ENCODE measurements at places on chromosomes 16 and 17.
A peak's percentile ranks its signal among the peaks of the same experiment; 100 is the strongest.

DNA sequence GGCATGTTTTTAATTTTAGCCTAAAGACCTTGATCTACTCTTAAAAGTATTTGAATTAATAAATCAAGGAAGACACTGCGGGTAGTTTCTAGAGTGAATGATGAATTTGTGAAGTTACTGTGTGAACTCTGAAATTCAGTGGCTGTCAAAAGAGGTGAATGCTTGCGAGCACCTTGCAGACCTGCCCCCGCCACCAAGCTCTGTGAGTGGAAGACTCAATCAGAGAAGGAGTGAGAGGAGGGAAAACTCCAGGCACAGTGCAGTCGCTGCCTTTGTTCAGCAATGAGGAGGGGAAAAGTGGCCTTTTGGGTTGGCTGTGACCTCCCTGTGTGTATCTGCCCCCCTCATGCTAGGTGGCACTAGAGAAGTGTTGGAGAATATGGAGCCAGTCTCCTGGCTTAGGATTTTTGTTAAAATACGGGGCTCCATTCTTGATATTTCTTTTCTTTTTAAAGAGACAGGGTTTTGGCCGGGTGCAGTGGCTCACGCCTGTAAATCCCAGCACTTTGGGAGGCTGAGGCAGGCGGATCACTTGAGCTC, 53.0 kb downstream of the LDHD start:
- DNase-seq = no peak

DNA sequence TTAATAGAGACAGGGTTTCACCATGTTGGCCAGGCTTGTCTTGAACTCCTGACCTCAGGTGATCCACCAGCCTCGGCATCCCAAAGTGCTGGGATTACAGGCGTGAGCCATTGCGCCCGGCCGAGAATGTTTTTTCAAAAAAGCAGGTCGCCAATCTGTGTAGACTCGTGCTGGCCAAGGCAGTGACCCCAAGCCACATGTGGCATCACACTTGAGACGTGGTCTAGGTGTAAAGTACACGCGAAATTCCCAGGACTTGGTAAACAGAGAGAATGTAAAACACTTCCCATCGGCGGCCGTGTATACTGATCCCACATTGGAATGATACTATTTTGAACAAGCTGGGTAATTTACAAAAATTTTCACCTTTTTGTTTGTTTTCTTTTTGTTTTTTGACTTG, 41.1 kb downstream of the TBC1D16 start:
- DNase-seq = no peak

GRCh38 chr16:89565256-89565505, 4.7 kb downstream of the RPL13 start:
- DNase-seq = no peak

GRCh38 chr17:32732900-32733299, 144.0 kb downstream of the MYO1D start:
- no peak for DNase-seq

- DNase-seq = no peak
These were observed 217.8 kb downstream of the GRIN2A start for GRCh38 chr16:9964426-9964825.

- no peak for DNase-seq
These were observed 123.2 kb downstream of the HS3ST2 start for GRCh38 chr16:22937169-22937568.

GRCh38 chr16:88472069-88472468, 19.0 kb downstream of the ZFPM1 start:
- no peak for DNase-seq

DNA sequence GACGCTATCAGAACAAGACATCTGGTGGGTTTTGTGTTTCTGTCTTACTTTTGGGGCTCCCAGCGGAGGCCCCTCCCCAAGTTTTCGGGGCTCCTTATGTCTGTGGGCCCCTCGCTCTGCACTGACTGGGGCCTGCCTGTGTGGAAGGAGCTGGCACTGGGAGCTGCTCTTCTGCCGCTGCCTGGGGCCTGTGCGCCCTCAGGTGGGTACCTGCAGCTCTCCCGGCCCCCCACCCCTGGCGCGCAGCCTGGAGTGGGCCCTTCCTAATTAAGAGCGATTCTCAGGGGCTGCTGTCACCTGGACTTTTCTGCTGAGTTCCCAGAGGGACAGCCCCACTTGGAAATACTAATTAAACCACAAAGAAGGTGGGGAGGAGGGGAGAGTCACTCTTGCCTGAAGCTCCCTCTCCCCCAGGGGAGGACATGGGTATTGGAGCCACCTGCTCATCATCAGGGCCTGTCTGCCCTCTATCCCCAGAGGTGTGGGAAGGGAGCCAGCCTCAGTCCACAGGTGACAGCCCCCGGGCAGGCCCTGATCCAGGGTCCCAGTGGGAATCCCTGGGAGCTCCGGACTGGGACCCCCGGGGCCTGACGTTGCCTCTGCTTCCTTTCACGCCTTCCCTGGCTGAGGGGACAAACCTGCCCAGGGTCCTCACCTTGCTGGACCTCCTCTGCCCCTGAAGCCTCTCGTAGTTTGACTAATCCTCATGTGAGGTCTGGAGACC, 36.5 kb downstream of the GSE1 start:
- no peak for DNase-seq

GRCh38 chr16:13913374-13914292, 6.3 kb upstream of the ERCC4 start:
- no peak for DNase-seq

DNA sequence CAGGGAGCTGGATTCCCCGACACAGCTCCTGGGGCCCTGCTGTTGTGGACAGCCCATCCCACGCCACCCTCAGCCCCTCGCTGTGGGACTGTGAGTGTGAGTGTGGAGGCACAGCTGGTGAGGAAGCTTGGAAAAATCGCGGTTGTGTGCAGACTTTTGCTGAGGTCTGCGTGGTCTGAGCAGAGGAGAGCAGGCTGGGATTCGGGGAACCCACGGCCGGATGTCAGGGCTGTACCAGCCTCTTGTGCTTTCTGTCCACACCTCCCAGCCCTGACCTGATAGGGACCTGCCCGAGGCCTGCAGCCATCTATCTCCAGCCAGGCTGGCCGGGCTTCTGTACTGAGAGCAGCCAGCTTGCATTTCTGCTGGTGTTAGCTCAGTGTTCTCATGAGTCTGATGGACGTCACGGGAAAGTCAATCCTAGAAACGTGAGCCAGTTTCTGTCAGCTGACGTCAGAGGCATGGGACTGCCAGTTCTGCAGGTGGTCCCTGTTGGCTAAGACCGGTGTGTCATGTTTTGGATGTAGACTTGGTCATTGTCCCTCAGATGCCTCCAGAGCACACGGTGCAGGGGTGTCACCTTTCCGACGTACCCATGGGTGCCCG, 72.8 kb upstream of the ZNF750 start:
- no peak for DNase-seq

DNA sequence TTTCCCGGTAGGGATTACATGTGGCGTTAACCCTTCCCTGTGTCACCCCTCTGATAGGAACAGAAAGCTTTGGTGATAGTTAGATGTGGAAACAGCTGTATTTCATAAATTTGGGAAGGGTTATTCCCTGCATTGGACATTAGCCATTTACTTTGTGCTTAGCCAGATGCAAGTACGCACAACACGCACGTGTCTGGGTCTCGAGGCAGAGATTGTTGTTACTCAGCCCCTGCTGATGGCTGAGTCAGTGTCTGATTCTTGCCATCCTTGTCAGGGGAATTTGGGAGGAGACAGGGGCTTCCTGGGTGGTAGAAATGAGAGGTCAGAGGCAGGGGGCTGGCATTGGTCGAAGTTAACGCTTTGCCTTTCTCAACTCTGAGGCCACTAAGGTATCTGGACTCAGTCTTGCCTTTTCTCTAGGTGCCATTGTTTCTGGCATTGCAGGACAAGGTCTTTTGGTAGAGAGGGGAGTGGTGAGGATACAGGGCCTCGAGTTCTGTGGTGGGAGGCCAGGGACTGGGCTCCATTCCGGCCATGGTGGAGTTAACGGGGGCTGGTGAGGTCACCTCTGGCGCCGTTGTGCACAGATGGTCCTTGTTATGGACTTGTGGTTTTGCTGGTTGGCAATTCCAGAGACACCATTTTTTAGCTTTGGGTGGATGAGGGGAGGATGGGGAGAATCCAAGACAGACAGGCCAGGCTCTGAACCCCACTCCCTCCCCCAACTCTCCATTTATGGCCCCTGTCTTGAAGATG, 8.2 kb downstream of the MMP2 start:
- DNase-seq = no peak

DNA sequence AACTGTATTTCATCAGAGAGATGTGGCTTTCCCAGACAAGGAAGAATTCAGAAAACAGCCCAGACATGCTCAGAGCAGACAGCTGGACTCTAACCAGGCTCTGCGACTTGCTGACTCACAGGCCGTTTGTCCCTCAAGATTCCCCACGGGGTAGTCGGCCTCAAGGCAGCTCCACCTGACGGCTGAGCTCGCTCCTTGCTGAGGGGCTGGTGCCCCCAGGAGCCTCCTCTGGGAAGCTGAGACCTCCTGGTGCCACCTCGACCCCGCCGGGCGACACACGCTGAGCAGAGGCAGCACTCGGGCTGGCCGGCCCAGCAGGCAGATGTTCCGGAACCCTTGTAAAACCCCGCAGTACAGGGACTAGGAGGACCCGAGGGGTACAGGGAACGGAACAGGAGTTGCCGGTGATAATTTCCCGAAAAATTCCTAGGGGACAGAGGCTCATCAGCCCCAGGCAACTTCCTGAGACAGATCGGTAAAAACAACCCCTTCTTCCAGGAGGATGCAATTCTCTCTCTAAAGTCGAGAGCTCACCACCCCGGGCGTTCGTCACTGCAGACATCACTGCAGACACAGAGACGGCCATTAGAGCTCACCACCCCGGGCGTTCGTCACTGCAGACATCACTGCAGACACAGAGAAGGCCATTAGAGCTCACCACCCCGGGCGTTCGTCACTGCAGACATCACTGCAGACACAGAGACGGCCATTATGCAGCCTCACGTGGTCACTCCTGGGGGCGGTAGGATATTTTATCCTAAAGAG, 19.9 kb downstream of the RPH3AL start:
- DNase-seq = peak; percentile 21

- no peak for DNase-seq
These were observed 19.7 kb downstream of the TMEM11 start for GRCh38 chr17:21194226-21194625.

- DNase-seq = no peak
These were observed 52.7 kb upstream of the SLC25A19 start for GRCh38 chr17:75341784-75342486.

- no peak for DNase-seq
These were observed 45.4 kb downstream of the SOX8 start for GRCh38 chr16:1026784-1027500.

DNA sequence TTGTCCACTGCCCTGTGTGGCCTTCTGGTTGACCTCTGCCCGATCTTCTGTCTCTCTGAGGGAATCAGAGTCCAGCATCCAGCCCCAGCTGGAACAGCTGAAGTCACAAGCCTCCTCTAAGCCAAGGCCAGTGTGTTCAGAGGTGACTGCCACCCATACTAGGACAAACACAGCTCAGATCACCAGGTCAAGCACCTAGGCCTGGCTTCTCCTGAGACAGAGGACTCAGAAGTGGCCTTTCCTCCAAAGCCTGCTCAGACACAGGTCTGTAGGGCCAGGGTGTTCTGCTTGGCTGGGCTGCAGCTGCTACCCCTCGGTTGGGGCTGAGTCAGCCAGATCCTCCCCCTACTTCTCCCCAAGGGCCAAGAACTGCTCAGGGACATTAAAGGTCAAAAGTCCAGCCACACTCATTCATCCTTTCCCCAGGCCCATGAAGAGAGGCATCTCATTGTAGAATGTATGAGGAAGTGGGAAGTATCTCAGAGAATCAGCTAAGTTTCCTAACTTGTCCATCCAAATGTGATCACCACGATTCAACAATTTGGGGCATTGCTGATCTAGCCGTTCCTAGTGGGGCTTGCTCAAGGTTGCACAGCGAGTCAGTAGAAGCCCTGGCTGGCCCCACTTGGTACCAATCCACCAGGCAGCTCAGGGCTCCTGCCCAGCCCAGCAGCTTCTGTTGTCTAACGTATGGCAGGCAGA, 7.6 kb downstream of the SLC46A1 start:
- DNase-seq = no peak

- DNase-seq = no peak
These were observed 284.6 kb upstream of the CDH5 start for GRCh38 chr16:66081775-66082366.

GRCh38 chr17:17868641-17869522, 32.1 kb upstream of the SREBF1 start:
- no peak for DNase-seq

DNA sequence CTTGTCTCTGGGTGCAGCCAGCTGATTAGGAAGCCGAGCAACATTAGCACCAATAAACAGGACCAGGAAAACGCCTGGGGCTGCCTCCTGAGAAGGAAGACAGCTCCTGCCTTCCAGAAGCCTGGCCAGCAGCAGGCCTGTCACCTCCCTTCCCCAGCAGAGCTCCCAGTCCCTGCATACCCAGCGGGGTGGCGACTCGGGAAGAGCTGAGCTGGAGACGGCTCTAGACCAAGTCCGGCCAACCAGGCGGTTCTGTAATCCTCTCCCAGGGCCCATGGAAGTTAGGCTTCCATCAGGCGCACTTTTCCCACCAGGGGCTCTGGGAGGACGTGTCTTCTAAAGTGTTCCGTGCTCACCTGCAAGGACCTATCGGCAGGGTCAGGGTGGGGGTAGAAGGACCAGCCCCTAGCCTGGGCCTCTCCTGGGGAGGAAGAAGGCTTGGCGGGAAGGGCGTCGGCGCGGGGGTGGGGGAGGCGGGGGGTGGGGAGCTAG, 12.0 kb upstream of the CLUH start:
- DNase-seq = no peak

DNA sequence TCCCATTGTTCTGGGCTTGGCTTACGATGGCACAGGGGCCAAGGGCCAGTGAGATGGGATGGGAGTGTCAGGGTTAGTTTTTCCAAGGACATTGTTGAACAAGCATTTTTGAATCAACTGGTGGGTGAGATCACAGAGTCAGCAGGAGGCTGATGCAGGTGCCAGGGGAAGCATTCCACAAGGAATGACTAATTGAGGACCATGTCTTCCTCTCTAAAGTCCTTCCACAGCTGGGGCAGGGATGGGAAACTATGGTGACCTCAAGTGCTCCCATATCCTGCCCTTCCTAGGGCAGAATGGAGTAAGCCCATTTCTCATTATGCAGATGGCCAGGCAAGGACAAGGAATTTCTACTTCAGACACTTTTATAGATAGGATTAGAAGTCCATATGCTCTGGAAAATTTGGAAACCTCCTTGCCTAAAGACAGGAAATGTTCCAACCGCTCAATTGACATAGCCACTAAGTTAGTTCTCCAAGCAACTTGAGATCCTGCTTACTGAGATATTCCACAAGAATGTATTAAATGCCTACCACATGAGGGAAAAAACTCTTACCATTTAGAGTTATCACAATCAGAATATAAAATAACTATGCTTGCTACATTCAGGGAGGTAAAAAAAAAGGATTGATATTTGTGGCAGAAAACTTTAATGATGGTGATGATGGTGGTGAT, 21.2 kb upstream of the ENGASE start:
- peak; percentile 38 for DNase-seq

- no peak for DNase-seq
These were observed 26.0 kb upstream of the HNF1B start for GRCh38 chr17:37770631-37771518.

DNA sequence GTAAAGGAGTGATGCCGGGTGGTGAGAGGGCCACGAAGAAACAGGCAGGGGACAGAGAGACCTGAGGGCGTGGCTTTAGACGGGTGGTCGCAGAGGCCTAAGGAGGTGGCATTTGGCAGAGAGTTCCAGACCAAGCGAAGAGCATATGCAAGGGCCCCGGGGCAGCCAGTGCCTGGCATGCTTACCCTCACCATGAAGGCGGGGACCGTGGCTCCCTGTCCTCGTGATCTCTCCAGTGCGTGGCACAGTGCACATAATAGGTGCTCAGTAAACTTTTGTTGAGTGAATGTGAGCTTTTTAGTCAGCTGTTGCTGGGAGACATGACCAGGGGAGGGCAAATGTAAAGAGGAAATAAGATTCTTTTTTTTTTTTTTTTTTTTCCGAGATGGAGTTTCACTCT, 245.6 kb upstream of the GSE1 start:
- DNase-seq = no peak

- no peak for DNase-seq
These were observed 15.7 kb downstream of the PSMD11 start for GRCh38 chr17:32460054-32460453.

All from activated effector memory CD4-positive, alpha-beta T cell treated with anti-CD3 and anti-CD28 coated beads, Interleukin-2, amount 50 U/mL, for 16 hours (primary cell).